Tibial nerve (tissue), 4 donors: ENCODE measurements at places on chromosomes 12 and 14. TPM values are rescaled to one million over a fixed set of nuclear protein-coding genes. Genes with fewer than 3 reads are reported as not detected.

Gene ZNF705A
- total RNA-seq, result not detected

Gene COCH
- 4.5 TPM for total RNA-seq

Gene CYP27B1
- total RNA-seq, result 3.0 TPM

Gene MEG3
- 177 TPM for total RNA-seq

Gene GYS2
- total RNA-seq, result 0.22 TPM

Gene KRT78
- 10.8 TPM for total RNA-seq

Gene GUCY2C
- not detected for total RNA-seq

Gene SMCO2
- not detected for total RNA-seq

Gene POU6F1
- 26.4 TPM for total RNA-seq

Gene WNT1
- total RNA-seq, result not detected

Gene KITLG
- total RNA-seq, result 10.2 TPM

Gene ESPL1
- total RNA-seq, result 8.7 TPM

Gene RIMBP2
- 1.2 TPM for total RNA-seq

Gene CFAP73
- total RNA-seq, result not detected

Gene KRT2
- not detected for total RNA-seq

Gene GPR84
- not detected for total RNA-seq

Gene EIF2S3B
- not detected for total RNA-seq

Gene CLEC1B
- not detected for total RNA-seq

Gene STXBP6
- 12.6 TPM for total RNA-seq

Gene EFS
- 31.4 TPM for total RNA-seq

Gene EPS8
- 213 TPM for total RNA-seq

Gene MYF5
- total RNA-seq, result not detected

Gene KRT3
- total RNA-seq, result not detected

Gene FAM181A
- not detected for total RNA-seq

Gene HIGD1C
- total RNA-seq, result not detected

Gene HRK
- not detected for total RNA-seq

Gene SLCO1B1
- total RNA-seq, result not detected

Gene ZBTB42
- total RNA-seq, result 12.3 TPM

Gene BIN2
- 2.8 TPM for total RNA-seq

Gene EPYC
- total RNA-seq, result not detected

Gene LMNTD1
- total RNA-seq, result not detected

Gene HOXC6
- 6.1 TPM for total RNA-seq

Gene ACOT4
- 2.6 TPM for total RNA-seq

Gene HCAR2
- total RNA-seq, result 6.3 TPM

Gene HOXC5
- 1.4 TPM for total RNA-seq

Gene DBX2
- total RNA-seq, result not detected

Gene MIPOL1
- total RNA-seq, result 11.4 TPM
